ENCODE measurements at places on chromosomes 4 and X.

DNA sequence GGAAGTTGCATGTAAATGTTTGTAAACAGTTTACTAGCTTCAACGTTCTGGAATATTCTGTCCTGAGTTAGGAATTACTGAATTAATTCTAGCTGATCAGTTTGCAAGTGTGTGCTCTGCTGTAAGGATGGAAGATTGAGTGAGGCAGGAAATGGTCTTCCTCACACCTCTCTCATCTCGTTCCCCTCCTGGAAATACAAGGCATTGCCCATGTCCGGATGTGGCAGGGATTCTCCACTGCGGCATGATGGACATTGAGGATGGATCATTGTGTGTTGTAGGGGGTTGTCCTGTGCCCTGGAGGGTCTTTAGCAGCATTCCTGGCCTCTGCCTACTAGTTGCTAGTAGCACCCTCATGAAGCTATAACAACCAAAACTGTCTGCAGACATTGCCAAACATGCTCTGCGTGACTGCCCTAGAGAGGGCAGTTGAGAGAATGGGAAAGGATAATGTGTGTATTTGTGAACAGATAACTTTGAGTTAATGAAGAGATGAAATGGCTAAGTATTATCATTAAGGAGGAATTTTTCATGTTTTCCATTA, 12.6 kb downstream of the CA5B start:
- DNase-seq = no peak

DNA sequence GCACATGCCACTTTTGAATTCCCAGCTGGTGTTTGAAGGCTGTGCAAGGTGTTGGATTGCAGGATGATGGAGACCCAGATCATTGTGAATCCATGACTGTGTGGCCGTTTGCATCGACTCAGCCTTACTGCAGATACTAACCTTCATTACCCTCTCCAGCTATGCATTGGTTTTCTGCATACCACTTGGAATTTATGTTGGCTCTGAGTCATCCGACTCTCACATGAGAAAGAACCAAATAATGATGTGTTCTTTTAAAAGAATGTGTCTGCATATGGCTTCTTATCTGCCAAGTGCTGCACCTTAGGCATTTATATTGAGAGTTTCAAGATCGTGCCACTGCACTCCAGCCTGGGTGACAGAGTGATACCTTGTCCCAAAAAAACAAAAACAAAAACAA, 106.7 kb upstream of the PRKX start:
- DNase-seq = no peak

DNA sequence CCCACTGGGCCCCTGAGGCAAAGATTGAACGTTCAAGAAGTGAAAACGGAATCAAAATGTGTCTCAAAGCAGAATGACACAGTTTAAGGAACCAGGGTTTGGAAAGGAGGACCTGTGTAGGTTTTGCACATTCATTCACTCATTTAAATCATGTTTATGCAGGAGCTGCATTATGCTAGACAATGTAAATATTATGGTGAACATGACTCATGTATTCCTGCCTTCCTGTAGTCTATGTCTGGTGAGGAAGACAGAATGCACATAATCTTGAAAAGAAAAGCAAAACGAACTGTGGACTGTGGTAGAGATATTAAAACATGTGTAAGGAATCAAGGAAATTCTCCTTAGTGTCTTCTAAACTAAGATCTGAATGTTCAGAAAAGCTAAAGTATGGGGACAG, 311.8 kb upstream of the SMIM31 start:
- DNase-seq = no peak

DNA sequence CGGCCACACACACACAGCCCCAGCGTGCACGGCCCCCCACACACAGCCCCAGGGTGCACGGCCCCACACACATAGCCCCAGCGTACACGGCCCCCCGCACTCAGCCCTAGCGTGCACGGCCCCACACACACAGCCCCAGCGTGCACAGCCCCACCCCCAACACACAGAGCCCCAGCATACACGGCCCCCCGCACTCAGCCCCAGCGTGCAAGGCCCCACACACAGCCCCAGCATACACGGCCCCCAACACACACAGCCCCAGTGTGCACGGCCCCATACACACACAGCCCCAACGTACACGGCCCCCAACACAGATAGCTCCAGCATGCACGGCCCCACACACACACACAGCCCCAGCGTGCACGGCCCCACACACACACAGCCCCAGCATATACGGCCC, 17.6 kb downstream of the GAK start:
- no peak for DNase-seq

- no peak for DNase-seq
Observed at GRCh38 chrX:102835504-102836146, 101.4 kb upstream of the RAB40AL start.

GRCh38 chr4:6695660-6696610, 2.3 kb downstream of the S100P start:
- DNase-seq = no peak

GRCh38 chr4:174553828-174554227, 31.5 kb upstream of the HPGD start:
- no peak for DNase-seq

DNA sequence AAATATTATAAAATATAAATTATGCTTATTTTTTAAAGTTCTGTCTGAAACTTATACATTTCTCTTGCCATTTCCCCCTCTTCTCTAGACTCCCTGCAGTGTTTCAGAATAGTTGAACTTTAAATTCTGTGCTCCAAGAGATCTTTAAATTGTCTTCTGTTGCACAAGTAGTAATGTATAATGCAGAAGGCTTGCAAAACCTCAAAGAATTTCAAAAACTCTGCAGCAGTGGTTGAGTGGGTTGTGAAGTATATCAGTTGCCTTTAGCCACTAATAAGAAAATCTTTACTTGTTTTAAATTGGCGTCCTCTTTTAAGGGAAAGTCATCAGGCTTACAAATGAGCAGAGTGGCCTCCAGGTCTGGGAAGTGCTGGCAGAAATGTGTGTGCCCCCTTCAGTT, 1153.3 kb upstream of the PABPC4L start:
- no peak for DNase-seq

DNA sequence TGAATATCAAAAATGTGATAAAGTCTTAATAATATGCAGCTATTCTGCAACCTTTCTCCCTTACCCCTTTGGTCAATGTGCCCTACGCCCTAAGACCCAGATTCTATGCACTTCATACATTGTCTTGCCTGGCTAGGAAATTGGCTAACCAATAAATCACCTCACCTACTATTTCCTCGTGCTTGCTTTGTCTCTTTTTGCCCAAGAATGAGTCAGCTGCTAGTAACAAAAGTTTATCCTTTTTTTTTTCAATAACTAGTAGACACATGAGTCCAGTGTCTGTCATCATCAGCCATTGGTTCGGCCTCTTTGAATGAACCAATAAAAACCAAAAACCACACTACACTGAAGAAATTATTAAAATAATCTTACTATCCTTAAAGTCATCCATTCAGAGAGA, 387.1 kb downstream of the PPP3CA start:
- no peak for DNase-seq

- DNase-seq = no peak
Observed at GRCh38 chr4:84492290-84492689, 6.8 kb downstream of the NKX6-1 start.

- no peak for DNase-seq
Observed at GRCh38 chr4:40612831-40613230, 16.8 kb downstream of the RBM47 start.

GRCh38 chr4:40546969-40547788, 82.5 kb downstream of the RBM47 start:
- DNase-seq = no peak

DNA sequence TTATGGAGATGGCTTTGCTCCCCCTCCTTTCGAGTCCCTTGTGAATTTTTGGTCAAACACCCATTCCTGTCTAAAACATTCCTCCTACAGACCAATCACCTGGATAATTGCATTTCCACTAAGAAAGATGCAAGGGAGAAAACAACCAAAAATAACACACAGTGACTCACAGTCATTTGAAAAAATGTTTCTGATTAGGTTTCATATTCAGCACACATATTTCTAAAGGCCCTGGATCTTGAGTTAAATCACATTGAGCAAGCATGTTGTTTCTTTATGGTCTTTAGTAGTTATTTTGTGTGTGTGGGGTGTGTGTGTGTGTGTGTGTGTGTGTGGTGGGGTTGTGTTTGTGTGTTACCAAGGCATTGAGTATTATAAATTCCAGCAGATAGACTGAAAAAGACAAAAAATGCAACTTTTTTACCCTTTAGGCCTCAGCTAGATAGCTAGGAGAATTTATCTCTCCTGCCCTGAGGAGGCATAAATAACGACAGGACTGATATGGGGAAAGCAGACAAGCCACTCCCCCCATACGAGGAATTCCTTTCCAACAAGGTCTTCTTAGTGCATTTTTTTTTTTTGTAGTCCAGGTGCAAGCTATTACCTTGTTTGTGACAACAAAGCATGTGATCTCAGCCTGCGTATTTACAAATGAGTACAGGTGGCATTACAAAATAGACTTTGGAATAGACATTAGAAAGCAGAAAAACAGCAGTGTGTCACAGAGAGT, 265.4 kb upstream of the ADGRL3 start:
- no peak for DNase-seq

- no peak for DNase-seq
Observed at GRCh38 chrX:76202471-76202870, 29.6 kb downstream of the PBDC1 start.

DNA sequence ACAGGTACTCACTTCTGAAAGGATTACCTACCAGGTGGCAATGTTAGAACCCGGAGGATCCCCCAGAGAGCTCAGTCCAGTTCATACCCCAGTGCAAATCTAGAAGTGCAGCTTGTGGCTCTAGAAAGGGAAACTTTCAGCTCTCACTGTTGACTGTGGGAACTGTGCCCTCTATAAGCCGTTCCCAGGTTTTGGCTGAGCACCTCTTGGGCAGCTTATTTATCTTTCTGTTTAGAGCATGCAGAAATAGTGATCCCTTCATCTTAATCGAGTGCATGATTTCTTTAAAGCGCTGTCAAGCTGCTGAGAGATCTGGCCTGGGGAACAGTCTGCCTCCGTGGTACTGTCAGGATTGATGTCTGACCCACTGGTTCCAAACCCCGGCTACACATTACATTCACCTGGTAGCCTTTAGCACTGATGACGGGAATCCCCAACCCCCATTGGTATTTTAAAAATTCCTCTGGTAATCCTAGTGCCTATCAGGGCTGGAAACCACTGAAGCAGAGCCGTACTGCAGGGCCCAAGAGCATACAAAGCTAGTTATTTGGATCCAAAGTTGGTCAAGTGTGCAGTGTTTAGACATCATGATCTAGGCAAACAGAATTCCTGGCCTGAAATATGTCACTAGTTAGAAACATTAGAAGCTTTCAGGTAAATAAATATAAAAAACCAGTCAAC, 103.2 kb downstream of the KLHL8 start:
- DNase-seq = no peak

DNA sequence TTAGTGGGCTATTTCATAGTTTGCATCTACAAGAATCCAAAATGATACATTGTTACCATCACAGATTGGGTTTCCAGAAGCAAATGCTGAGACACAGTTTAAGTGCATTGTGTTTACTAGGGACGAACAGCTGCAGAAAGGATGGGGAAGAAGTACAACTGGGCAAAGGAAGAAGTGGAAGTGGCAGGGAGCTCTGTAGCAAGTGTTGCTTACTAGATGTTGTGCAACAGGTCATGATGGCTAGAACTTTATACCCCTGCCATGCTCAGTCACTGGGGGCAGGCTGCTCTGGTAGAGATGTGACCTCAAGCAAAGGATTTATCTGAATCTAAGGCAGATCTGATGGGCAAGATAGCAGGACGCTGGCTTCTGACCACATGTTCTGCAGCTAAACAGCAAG, 76.1 kb upstream of the EMCN start:
- no peak for DNase-seq

GRCh38 chrX:109440475-109440874, 41.4 kb downstream of the GUCY2F start:
- no peak for DNase-seq

- DNase-seq = no peak
Observed at GRCh38 chrX:1466971-1467561, 14.4 kb upstream of the ASMTL start.

- DNase-seq = no peak
Observed at GRCh38 chrX:63258144-63258543, 93.0 kb downstream of the SPIN4 start.

DNA sequence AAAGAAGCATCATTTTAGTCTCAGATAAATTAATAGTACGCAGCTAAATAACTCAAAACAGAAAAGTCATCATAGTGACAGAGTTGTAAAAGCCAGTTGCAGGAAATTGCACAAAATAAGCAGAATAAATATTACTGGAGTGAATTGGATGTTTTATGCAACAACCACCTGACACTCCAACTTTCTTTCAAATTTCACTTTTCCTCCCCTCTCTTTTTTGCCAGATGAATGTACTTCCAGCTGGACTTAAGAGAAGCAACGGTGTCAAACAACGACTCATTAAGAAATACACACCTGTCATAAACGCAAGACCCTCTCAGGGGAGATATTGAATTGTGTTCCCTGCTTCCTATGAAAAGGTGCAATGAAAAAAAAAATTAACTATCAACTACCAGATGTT, 120.2 kb upstream of the HCCS start:
- no peak for DNase-seq

DNA sequence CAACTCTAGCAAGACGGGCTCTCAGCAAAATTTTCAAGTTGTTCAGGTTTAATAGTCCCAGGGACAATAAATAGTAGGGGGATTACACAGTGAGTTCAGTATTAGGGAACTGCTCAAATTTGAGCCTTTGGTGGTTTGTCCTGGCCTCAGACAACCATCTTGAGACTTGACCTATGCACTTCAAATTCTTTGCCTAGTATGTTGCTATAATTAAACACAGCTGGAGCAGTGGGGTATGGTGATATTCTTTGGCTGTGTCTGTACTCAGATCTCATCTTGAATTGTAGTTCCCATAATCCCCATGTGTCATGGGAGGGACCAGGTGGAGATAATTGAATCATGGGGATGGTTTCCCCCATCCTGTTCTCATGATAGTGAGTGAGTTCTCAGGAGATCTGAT, 43.3 kb upstream of the TEX13A start:
- DNase-seq = no peak

GRCh38 chrX:50492720-50493119, 22.1 kb upstream of the DGKK start:
- DNase-seq = no peak

DNA sequence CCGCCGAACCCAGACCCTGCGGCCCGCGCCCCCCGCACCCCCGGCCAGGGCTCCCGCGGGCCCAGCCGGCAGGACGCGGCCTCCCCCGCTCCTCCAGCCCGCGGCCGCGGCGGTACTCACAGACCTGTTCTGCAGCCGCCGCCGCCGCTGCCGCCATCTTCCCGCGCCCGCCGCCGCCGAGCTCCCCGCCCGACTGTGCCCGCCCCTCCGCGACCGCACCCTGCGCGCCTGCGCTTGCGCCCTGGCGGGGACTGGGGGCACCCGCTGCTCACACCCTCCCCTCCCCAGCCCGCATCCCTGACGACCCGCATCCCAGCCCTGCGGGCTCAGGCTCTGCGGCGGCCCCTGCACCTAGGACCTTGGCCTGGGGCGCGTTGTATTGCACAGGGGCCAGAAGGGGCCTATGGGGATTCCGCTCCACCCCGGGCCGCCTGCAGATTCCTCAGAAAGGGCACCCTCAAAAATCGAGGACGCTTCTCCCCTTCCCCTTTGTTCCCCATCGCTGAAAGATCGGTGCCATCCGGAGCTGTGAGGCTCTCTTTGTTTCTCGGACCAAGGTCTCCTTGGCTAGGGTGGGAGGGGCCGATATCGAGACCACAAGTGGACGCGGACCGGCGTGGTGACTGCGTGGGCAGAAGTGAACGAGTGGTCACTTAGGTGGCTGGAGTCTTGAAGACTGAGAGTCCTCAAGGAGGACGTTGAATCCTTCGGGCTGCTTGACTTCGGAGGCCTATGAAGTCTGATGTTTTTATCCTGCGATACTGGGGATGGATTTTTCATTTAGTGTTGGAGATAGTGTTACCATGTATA, at the start of gene SGCB:
Gene SGCB (minus strand): TSS at position 197 of the 810 bp plus-strand sequence. CDS start 40 bp downstream, at position 157.
- DNase-seq = no peak

All from keratinocyte (primary cell).